ENCODE measurements at places on chromosomes 5 and 9.

- peak; percentile 42 for DNase-seq
Measured at GRCh38 chr9:86413971-86414880, 60.0 kb upstream of the TUT7 start.

GRCh38 chr5:124888622-124889485 lies 142.4 kb upstream of the ZNF608 start:
- no peak for DNase-seq

DNA sequence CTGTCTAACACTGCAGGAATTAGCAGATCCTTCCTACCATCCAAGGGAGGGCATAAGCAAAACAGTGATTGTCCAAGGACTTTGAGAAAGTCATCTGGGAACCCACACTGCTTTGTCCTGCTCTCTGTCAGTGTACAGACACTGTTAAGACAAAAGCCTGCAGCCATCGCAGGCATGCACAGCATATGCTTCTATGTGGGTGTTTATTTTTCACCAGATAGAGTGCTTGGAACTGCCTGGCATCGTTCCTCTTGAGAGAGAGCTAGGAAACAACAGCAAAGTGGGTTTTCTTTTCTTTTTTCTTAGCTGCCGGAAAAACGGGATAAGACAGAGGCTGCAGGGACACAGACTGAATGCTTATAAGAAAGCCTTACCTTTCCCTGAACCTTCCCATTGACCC lies 212.3 kb downstream of the ICE1 start:
- DNase-seq = no peak

- peak; percentile 59 for DNase-seq
Measured at GRCh38 chr5:17282283-17283120, 65.1 kb downstream of the BASP1 start.

DNA sequence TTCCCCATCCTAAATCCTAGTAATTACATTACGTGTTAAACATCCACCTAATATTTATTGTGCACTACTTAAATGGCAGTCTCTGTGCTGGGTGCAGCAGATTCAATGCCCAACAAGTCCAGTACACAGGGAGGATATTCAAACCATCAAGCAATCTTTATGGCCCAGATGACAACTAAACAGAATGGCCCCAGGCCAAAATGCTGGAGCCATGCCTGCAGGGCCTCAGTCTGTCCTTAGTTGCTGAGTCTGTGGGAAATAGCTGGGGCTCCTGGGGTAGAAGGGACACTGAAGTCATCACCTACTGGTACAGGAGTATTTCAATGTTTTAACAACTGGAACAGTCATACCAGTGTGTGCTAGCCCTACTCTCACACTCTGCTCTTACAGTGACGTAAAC lies 153.5 kb downstream of the ZNF608 start:
- DNase-seq = no peak

GRCh38 chr5:16784843-16785791 lies 151.0 kb downstream of the MYO10 start:
- no peak for DNase-seq

Data from suppressor macrophage treated with lipopolysaccharide for 4 hours (primary cell).